ENCODE measurements at places on chromosomes 3 and 15. TPM values are rescaled to one million over a fixed set of nuclear protein-coding genes. Genes with fewer than 3 reads are reported as not detected.

The EPHB1 gene
- 0.56 TPM for total RNA-seq

The RAB6B gene
- 2.6 TPM for total RNA-seq

The GOLGA6L7 gene
- total RNA-seq = not detected

The ANKRD34C gene
- total RNA-seq = not detected

The COX17 gene
- total RNA-seq = 45.5 TPM

The MAPKAPK3 gene
- 88.2 TPM for total RNA-seq

The MKRN2OS gene
- total RNA-seq = not detected

The MNS1 gene
- total RNA-seq = 1.5 TPM

The EPB42 gene
- total RNA-seq = 0.39 TPM

The ZNF860 gene
- not detected for total RNA-seq

The LRRC31 gene
- total RNA-seq = not detected

The ISL2 gene
- not detected for total RNA-seq

The MESP2 gene
- total RNA-seq = 0.32 TPM

The SPSB4 gene
- 82.2 TPM for total RNA-seq

The SEMA3G gene
- 6.5 TPM for total RNA-seq

The SAXO2 gene
- 9.3 TPM for total RNA-seq

The ADCY5 gene
- 93.7 TPM for total RNA-seq

The GOLGA8T gene
- 0.99 TPM for total RNA-seq

The CHCHD4 gene
- total RNA-seq = 21.6 TPM

The KLHL24 gene
- 159 TPM for total RNA-seq

The PPP1R14D gene
- total RNA-seq = not detected

The RFTN1 gene
- 50.8 TPM for total RNA-seq

The DUOXA1 gene
- total RNA-seq = 0.04 TPM

The EIF4E3 gene
- total RNA-seq = 4.3 TPM

The SELENOT gene
- 74.7 TPM for total RNA-seq

Measured in cardiac muscle cell (in vitro differentiated cells and primary cell).